Activated CD4-positive, CD25-positive, alpha-beta regulatory T cell treated with anti-CD3 and anti-CD28 coated beads, Interleukin-2, amount 50 U/mL, for 24 hours (primary cell): ENCODE measurements at places on chromosomes 2 and 18.
A peak's percentile ranks its signal among the peaks of the same experiment; 100 is the strongest.

GRCh38 chr2:85439025-85439472 is 20.5 kb downstream of the SH2D6 start:
- no peak for ATAC-seq

- no peak for ATAC-seq
Measured at GRCh38 chr2:31238906-31239592, 5.1 kb downstream of the EHD3 start.

DNA sequence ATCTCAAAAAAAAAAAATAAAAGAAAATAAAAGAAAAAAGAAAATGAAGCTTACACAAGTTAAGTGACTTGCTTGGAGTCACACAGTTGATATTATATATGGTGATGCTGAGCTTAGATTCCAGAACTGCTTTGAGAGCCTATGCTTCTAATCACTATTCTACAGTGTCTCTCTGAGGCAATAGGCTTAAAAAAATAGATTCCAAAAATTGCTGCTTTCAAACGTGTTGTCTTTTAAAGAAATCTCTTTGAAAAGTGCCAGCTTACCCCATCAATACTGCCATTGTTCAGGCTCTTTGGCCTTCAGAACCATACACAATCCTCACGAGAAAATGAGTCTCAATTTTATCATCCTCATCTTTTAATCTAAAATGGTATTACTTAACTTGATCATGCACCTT is 102.6 kb downstream of the CDK15 start:
- ATAC-seq = no peak

DNA sequence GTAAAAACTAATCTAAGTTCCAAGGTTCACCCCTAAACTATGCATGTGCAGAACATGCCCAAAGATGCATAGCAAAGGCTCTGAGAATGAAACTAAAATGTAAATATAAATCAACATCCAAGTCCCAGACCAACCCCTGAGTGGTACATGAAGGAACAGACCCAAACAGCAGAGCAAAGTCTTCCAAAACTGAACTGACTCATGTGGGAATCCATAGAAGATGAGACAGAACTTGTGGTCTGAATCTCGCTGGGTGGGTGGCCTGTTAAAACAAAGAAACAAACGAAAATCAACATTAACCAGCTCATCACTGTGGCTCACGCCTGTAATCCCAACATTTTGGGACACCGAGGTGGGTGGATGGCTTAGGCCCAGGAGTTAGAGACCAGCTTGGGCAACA is 29.5 kb upstream of the ATRAID start:
- ATAC-seq = no peak

DNA sequence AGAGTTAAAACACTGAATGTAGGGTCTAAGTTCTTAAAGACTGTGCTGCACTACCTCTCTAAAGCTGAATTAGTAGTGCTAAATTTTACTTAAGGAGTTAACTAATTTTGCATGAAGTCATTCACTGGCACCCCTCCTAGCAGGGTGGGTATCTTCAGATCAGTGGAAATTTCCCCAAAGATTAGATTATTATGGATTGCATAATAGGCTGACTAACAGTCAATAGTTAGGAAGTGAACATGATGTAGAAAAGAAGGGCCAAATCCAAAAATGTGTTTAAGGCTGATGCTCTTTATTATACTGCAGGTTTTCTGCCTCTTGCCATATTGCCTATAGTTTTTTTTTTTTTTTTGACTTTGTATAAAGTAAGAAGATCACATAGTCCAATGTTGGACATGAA is 5.2 kb downstream of the ZNF638 start:
- no peak for ATAC-seq

DNA sequence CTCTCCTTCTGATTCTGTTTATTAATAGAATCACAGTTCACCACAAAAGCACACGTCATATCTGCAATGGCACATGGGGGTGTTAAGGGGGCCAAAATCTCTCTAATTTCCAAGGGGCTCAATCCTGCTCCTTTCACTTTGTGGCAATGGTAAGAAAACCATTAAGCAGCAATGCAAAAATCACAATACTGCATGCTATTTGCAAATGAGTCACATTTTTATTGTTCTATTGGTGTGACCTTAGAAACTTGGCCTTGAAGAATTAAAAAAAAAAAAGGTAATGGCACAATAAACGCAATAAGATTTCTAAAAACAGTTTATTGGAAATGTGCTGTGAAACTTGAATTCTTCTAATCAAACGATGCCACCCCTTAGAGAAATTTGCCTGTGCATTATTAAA is 251.5 kb downstream of the ZNF521 start:
- no peak for ATAC-seq

GRCh38 chr2:179106676-179107428 is 56.9 kb upstream of the CCDC141 start:
- peak; percentile 39 for ATAC-seq

DNA sequence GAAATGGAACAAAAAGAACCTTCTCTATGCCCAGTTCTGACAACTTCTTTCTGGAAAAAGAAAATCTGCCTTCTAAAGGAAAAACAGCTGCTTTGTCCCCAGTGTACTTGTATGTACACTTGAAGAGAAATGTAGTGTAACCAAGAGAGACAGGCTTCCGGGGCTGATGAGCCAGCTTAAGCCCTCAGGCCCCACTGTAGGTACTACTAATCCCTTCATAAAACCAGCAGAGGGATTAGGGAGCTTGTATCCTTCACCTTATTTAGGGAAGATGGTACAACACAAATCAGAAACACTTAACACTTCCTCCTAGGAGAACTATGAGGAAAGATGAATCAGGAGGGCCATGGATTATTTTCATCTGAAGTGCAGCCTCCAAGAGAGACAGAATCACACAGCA is 18.8 kb upstream of the SUCLG1 start:
- ATAC-seq = no peak

DNA sequence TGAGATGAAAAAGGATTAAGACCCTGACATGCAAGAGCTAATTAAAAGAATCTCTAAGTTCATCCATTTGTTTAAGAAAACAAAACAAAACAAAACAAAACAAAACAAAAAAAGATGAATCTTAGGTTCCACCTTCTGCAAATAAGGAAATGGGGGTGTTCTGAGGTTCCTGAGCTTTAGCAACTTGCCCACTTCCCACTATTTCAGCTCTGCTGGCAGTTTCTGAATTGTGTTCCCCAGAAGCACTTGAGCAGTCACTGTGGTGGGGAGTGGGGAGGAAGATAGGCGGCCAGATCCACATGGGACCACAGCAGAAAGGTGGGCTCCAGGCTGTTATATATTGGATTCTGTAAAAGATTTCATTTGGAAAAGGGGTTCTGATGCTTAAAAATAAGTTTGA is 20.3 kb downstream of the INO80C start:
- no peak for ATAC-seq

DNA sequence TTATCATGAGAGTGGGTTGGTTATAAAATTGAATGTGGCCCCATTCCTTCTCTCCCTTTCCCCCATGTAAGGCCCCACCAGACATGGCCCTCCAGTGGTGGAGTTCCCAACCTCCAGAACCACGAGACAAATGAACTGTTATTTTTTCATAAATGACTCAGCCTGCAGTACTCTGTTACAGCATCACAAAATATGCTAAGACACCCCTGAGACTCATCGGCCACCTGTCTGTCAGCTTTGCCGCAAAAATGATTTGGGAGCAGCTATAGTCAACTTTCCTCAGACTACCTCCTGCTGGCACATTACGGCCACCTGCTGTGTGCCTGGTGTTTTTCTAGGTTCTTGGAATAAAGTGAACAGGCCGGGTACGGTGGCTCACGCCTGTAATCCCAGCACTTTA is 21.4 kb upstream of the C1QL2 start:
- no peak for ATAC-seq

GRCh38 chr2:147430408-147430807 is 414.4 kb upstream of the ACVR2A start:
- no peak for ATAC-seq

GRCh38 chr2:16067866-16068551 is 127.7 kb downstream of the MYCN start:
- ATAC-seq = no peak

DNA sequence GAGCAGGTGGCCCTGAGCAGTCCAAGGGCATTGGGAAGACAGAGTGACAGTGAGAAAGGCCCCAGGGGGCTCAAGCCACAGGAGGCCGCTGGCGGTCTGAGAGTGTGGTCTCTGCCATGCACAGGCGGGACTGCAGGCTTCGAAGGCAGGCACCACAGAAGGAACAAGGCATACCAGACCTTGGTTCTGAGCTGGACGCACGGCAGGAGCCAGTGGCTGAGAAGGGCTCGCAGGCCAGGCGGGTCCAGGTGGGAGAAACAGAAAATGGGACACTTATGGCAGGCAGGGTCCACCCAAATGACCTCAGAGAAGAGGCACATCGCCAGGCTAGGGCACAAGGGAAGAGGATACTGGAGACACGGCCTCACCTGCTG is 14.9 kb downstream of the HJURP start:
- ATAC-seq = no peak

DNA sequence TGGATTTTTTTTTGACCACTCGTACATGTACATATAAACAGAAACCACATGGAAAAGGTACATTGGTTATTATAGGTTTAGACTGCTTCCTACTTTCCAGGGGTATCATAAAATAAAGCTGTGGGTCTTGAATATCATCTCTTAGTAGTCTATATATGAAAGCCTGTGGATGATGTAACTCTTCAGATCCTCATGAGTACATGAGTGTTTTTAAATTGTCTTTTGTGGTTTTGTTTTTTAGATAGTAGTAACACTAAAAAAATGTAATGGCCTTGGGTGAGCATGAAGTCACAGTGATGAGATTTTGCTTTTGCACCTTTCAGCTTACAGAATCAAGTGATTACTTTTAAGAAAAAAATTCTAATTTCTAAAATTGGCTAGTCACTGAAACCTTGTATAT is 80.2 kb downstream of the RAB3GAP1 start:
- ATAC-seq = no peak

GRCh38 chr18:39693359-39693758 is 2127.8 kb upstream of the CELF4 start:
- ATAC-seq = no peak

- peak; percentile 9 for ATAC-seq
Measured at GRCh38 chr18:2979871-2980790, 32.8 kb downstream of the LPIN2 start.

DNA sequence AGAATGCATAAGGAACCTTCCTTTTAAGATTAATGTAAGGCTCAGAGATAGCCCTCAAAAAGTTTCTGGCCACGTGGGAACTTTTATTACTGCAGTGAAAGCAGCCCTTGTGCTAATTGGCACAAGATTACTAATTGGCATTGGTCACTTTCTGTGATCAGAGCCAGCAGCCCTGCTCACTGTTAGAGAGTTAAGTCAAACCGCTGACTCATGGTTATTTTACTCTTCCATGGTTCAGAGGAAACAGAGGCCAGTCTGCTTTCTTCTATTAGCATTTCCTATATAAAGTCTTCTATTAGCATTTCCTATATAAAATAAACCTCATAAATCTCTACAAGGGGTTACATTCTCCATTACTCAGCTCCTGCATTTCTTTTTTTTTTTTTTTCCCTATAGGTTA is 1.5 kb upstream of the SLC35G4 start:
- ATAC-seq = no peak

DNA sequence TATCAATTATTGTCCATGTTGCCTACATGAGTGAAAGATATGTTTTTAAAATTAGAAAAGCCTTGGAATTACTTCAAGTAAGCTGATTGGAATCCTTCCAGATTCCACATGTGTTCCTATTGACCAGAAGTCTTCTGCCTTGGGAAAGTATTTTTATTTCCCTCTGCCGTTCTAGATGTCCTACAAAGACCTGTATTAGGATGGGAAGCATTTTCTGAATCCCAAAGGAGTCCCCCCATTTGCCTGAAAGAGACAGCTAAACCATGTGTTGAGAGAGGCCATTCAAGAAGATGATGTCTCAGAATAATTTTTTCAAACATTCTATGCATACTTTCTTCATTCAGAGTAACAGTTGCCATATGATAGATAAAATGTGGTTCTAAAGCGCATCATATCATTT is 19.0 kb upstream of the MYO1B start:
- no peak for ATAC-seq

DNA sequence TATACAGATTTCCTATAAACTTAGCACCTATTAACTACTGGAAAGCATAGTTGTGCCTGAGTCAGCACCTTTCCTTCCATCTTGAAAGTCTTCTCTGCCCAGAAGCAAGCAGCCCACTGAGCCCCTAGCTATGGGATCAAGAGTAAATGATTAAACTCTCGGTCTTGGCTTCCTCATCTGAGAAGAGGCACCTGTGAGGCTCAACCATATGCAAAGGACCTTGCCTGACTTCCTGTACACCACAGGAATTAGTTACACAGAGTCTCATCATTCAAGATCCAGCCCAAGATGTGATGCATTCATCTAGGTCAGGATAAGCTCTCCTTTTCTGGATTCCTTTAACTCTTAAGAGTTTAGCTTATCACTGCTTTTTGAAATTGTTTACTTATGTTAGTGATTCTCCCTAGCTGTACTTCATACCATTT is 96.0 kb downstream of the CDH2 start:
- no peak for ATAC-seq

GRCh38 chr2:33264766-33265165 is 211.7 kb upstream of the RASGRP3 start:
- no peak for ATAC-seq

- no peak for ATAC-seq
Measured at GRCh38 chr2:158099716-158100115, 2.0 kb upstream of the UPP2 start.

DNA sequence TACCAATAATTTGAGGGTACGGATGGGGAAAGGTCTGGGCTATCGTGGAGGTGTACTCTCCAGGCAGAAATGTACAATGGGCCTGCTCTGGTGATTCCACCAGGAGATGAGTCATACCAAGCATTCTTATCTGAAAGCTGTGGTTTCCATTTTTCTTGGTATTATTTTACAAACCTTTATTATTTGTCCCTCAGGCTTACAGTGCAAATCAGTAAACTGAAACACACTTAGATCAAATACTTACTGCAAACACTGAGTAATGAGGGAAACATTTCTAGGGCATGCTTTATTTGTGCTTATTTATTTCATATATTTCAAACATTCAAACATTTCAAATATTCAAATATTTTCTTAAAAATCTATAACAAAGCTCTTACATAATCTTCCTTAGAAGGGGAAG is 319.8 kb downstream of the RND3 start:
- no peak for ATAC-seq

- no peak for ATAC-seq
Measured at GRCh38 chr2:174970092-174970491, 35.1 kb downstream of the CHN1 start.

GRCh38 chr2:239154971-239155805 is 245.6 kb downstream of the HDAC4 start:
- ATAC-seq = no peak

- ATAC-seq = no peak
Measured at GRCh38 chr2:20093263-20094141, 42.1 kb upstream of the LAPTM4A start.
